ENCODE measurements at places on chromosomes 7 and 10.

- DNase-seq, result no peak
Observed at GRCh38 chr10:97851341-97852001, 1.8 kb downstream of the GOLGA7B start.

DNA sequence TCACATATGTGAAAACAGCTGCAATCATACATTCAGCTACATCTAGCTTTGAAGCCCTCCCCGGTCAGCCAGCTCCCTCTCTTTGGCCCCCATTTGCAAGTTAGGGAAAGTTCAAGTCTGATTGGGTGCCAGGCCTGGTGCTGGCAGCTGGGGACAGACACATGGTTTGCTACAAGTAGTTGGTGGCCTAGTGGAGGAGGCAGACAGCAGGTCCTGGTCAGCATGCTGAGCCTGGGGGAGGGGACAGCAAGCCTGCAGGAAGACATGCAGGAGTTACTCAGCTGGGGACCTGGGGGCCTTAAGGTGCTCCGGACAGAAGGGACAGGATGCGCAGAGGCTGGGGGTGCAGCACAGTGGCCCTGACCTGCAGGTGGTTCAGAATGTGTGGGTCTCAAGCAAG, 956.9 kb upstream of the ZNF722 start:
- DNase-seq, result no peak

DNA sequence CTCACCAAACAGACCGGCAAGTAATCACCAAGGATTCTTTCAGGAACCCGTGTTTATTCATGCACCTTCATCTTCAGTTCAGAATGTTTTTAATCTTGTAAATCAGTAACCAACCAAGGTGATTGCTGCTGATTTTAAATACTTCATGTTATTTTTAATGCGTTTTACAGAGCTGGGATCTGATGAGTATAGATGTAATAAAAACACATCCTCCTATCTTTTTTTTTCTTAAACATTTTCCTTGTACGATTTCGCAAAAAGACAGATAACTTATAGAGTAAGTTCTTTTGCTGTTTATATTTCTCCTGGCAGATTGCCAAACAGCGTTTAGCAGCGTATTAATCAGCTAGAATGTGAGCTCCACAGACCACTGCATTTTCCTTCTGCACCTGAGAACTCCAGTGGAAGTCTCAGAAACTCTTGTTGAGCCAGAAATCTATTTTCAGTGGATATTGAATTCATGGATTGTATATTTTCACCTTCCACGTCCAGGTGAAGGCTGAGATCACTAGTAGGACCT, 397.8 kb upstream of the NRP1 start:
- no peak for DNase-seq

- no peak for DNase-seq
Observed at GRCh38 chr10:75957314-75958120, 526.1 kb downstream of the LRMDA start.

- no peak for DNase-seq
Observed at GRCh38 chr7:38731215-38731614, 100.0 kb upstream of the AMPH start.

DNA sequence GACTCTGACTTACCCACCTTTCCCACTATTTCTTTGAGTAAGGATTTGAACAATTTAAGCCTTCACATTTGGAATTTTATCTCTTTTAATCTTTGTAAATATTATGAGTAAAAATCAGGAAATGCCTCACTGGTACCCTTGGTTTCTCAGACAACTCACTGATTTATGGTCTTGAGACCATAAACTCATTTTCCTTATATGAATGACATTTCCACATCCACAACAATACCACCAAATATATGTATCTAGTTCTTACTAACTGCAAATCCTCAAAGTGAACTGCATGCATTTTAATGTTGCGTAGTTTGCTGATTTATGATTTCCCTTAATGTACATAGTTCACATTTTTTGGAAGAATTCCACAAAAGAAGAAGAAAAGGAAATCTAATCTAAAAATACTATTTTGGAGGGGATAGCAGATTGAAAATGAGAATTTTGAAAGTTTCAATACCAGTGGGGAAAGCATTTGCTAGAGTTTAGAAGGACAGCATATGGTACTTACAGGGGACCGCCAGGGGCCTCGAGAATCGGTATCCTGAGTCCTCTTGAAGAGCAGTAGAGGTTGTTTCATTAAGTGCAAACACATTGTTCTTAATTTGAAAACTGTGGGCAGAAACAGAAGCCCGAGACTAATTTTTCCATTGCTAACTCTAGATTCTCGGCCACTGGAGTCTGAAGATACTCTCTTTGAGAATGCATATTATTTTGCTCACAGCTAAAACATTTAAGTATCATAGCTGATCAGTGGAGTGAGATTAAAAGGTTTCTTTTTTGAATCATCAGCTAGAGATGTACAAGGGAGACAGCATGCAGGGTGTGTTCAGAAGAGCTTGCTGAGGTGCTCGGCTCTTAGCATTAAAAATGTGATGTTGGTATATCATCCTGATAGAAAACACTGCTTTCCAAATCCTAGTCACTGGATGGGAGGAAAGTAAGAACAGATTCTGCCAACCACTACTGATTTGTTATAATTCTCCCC, 964.0 kb downstream of the GATA3 start:
- DNase-seq, result no peak

- DNase-seq, result peak; percentile 79
Observed at GRCh38 chr7:28958235-28958979, at the start of gene TRIL. Gene TRIL (minus strand): TSS chr7:28958330. CDS start chr7:28958046, 284 bp downstream.

DNA sequence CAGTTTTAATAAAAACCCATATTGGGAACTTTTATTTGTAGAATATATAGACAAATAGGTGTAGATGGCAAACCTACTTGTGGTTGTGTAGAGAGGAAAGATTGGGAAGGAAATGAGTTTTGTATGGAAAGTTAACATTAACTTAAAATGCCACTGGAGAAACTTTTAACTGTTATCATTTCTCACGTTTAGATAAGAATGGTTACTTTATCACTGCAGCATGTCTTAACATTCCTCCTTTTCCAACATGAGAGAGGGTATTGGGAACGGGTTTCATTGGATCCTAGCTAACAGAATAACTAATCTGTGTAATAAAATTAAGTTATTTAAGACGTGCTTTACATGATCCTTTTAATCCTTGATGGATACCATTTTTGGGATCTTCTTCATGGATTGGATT, 1.8 kb downstream of the LUC7L2 start:
- no peak for DNase-seq

- DNase-seq, result no peak
Observed at GRCh38 chr10:33712825-33713224, 378.4 kb upstream of the NRP1 start.

- no peak for DNase-seq
Observed at GRCh38 chr7:108268200-108268820, 138.1 kb upstream of the LAMB4 start.

GRCh38 chr7:149635561-149636329, 137.6 kb downstream of the ZNF467 start:
- peak; percentile 22 for DNase-seq

DNA sequence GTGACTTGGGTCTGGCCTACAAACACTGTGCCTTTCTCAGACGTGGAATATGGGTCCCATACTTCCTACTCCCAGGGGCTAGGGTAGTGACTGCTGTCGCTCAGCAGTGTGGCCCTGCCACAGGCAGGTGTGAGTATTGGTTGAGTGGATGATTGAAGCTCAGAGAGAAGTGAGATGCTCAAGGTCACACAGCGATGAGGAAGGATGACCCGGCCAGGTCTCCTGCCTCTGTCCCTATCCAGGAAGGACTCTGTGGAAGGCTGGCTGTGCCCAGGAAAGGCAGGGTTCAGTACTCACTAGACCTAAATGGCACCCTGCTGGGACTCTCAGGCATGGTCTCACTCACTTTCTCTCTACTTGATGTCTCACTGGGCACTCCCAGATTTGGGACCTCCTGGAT, 2.8 kb downstream of the PRF1 start:
- DNase-seq, result no peak

GRCh38 chr7:13851736-13852135, 137.7 kb downstream of the ETV1 start:
- DNase-seq, result no peak

DNA sequence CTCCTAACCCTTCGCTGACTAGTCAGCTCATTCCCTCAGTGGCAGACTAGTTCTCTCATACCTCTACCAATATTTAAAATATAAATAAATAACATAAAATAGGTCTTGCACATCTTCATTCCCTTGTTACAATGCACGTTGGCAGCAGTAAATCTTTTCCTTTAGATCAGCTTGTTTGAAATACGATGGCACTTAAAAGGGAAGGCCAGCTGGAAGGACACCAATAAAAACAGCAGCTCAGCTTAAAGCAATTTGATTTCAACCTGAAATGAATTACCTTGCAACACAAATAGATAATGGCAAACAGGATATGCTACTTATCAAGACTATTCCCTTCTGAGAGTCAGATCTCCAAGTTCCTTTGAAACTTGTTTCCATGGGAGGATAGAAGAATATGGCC, 321.8 kb downstream of the GFRA1 start:
- DNase-seq, result no peak

- no peak for DNase-seq
Observed at GRCh38 chr7:131747658-131748232, 191.3 kb upstream of the PODXL start.

GRCh38 chr10:25641595-25641994, 292.4 kb upstream of the MYO3A start:
- DNase-seq, result no peak

- DNase-seq, result no peak
Observed at GRCh38 chr10:63637901-63638327, 116.7 kb downstream of the REEP3 start.

- DNase-seq, result no peak
Observed at GRCh38 chr7:48992816-48993215, 68.5 kb downstream of the CDC14C start.

- DNase-seq, result no peak
Observed at GRCh38 chr10:78476156-78476555, 442.5 kb downstream of the RPS24 start.

- peak; percentile 71 for DNase-seq
Observed at GRCh38 chr10:71312811-71313789, 6.0 kb upstream of the SLC29A3 start.

DNA sequence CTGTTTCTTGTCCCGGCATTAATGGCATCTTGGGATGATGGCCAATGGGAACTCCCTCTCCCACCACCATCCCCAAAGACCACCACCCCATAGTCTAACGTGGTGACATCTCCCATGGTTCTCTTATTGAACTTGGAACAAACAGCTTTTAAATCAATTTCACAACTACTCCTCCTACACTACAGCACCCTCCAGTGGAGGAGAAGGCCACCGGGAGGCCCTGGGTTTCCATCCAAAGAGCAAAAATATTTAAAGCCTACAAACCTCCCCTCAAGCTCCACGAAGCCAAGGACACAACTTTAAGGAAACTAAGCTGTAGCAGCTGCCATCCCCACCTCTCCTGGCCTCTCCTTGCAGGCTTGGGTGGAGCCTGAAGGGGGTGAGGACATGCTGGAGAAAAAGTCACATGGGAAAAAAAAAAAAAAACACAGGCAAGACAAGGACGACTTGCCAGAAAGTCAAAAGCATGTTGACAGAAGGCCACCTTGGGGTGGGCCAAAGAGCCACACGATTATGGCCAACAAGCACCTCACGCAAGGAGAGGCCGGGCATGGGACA, 94.0 kb upstream of the LANCL2 start:
- DNase-seq, result no peak

DNA sequence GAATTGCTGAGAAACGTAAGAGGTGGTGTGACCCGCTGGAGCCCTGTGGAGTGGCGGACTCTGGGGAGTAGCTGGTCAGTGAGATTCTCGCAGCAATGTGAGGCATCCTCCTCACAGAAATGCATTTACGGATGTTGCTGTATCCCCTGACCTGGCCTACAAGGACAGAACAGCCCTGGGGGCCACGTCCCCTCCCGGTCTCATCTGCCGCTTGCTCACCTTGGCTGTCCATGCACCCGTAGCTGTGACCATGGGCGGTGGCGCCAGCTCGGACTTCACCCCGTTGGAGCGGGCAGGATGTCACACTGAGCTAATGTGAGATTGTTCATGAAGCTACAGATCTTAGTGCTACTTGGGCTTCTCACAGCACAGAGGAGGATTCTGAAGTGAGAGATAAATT, 193.8 kb downstream of the EBF3 start:
- peak; percentile 13 for DNase-seq

DNA sequence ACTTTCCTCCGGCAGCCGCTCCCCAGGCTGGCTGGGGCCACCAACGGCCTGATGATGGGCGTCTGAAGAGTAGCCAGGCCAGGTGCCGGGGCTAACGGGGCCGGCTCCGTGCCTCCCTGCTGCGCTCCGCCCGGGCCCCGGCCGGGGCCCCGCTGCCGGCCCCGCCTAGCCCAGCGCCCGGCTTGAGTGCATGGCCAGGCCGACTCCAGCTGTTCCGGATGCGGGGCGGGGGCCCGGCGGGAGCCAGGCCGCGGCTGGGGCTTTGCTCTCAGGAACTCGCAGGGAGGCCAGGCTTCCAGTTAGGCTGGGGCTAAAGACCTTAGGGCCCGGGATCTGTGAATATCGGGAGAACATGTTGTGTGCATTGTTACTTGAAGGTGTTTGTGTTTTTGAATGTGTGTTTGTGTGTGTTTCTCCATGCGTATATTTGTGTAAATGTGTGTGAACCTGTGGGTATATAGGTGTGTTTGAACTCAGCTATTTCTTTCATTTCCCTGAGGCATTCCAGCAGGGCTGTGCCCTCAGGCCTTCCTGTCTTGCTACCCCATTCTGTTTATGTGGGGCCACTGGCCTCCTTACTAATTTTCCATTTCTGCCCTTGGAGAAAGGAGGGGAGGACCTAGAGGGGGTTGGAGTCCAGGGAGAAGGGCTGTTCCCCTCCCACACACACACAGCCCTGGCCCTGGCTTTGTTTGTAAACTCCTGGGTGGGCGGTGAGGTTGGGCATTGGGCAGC, 1.1 kb upstream of the LBX1 start:
- no peak for DNase-seq

DNA sequence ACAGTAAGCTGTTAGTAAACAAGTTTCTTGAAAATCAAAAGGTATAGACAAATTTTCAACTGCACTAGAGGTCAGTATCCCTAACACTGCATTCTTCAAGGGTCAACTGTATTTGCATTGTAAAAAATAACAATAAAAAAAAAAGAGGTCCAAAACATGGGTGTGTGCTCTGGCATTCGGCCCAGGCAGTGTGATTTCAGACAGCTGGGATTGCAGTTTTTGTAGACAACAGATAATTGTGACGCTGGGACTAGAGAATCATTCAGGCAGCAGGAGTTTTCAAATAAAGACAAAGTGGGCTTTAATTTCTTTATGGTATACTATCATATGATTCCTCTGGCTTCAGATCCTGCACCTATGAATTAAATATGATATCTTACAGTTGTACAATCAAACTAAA, 543.2 kb upstream of the SEMA3D start:
- DNase-seq, result no peak

- no peak for DNase-seq
Observed at GRCh38 chr7:81590131-81590530, 179.7 kb downstream of the HGF start.

GRCh38 chr7:101179117-101179516, 976 bp downstream of the NAT16 start:
- no peak for DNase-seq

Data from ureter (tissue), 1 donor.